ENCODE measurements at places on chromosomes 11 and 22. TPM values are rescaled to one million over a fixed set of nuclear protein-coding genes. Genes with fewer than 3 reads are reported as not detected.

- no peak for DNase-seq
These were observed 65.9 kb downstream of the KREMEN1 start for GRCh38 chr22:29138556-29139305.

Gene MUC15
- not detected for total RNA-seq

DNA sequence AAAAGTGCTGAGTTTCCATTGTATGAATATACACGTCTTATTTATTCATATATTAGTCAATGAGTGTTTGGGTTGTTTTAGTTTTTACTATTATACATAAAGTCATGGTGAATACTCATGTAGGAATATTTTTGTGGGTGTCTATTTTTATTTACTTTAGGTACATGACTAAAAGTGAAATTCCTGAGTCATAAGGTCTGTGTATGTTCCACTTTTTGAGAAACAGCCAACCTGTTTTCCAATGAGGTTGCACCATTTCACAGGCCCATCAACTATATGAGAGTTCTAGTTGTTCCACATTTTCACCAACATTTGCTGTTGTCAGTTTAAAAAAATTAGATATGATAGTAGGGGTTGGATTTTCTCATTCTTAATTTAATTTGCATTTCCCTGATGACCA is 6.6 kb upstream of the OR6X1 start:
- DNase-seq: no peak

DNA sequence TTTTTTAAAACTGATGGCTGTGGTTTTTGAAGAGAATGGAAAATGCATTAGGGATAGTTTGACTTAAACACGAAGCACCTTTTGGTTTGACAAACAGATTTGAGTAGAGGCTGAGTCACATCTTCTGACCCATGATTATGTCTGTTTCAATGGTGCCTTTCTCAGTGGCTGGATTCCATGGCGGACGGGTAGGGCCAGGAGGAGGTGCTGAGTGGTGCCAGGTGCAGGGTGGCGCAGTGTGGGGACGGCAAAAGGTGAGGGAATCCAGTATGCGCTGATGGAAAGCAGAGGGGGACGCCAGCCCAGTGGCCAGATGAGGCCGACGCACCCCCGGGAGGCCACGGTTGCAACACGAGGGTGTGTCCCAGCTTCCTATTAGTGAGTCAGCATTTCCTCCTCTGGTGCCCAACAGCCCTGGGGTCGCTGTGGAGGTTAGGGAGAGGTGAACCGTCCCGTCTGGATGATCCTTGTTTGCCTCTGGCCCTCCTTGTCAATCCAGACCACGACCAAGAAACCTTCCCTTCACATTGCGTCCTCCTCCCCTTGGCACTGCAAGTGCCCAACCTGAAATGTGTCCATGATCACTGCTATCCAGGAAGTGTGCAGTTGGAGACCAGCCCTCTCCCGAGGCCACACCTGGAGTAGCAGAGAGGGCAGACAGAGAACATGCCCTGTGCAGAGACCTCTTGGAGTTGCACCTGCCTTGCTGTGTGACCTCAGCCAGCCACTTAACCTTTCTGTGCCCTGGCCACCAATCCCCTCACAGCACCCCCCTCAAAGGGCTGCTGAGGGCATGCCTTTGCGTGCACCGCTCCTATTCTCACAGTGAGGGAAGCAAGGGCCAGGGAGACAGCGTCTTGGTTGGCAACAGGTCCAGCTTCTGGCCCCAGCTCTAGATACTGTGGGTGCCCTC is 32.5 kb upstream of the ATXN10 start:
- DNase-seq: no peak

- DNase-seq: peak; percentile 6
These were observed 56.5 kb downstream of the NAT10 start for GRCh38 chr11:34161812-34162492.

- DNase-seq: no peak
These were observed 29.7 kb upstream of the ANO1 start for GRCh38 chr11:70048279-70049024.

GRCh38 chr11:79331203-79331901 is 109.5 kb downstream of the TENM4 start:
- no peak for DNase-seq

DNA sequence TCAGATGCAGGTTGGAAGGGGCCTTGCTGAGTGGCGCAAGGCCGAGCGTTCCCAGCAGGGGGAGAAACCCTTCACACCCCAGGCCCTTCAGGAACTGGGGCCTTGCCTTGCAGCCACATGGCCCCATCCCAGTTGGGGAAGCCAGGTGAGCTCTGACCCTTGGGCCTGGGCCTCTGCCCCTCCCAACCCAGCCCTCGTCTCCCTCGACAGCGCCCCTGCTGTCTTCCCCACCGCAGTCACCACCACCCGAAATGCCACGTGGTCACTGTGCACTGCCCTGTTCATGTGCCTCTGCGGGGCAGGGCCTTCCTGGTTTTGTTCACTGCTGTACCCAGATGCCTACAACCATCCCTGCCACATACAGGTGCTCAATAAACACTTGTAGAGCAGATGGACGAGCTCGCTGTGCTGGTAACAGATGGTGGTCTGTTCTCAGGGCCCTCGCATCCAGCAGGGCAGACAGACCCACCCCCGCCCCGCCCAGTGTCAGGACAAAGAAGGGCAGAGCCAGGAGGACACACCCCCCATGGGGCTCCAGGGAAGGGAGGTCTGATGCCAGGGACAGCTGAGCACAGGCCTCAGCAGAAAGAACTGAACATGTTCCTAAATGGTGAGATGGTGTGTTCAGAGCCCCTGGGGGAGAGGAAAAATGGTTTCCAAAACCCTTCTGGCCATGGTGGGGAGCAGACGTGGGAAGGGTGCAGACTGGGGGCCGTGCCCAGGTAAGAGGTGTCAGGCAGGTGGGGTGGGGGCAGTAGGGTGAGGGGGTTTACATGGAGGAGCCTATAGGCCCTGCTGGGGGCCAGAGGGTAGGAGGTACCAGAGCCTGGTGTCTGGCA is 3.7 kb downstream of the POLR2L start:
- DNase-seq: no peak

- DNase-seq: no peak
These were observed 117.3 kb upstream of the PLET1 start for GRCh38 chr11:112377946-112378345.

Gene CRACR2B
- 3.6 TPM for total RNA-seq

GRCh38 chr11:100119176-100119575 is 567.9 kb upstream of the ARHGAP42 start:
- no peak for DNase-seq

- no peak for DNase-seq
These were observed 296.9 kb downstream of the KIRREL3 start for GRCh38 chr11:126703662-126704061.

DNA sequence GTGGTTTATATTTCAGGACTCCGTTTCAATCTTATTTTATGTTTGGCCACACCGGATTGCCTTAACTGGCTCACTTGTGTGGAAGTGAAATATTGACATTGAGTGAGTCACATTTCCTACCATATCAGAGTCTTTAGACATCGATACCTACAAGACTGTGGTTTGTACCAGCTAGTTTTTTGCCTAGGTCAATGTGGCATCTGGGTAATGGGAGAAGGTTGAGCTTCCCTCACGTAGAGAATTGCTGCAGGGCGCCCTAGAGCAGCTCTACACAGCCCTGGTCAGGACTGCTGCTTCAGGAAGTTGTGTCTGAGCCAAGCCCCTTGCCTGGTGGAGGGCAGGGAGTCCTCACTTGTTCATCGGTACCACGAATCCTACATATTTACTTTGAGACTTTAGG is 1.6 kb downstream of the GRAMD1B start:
- no peak for DNase-seq

DNA sequence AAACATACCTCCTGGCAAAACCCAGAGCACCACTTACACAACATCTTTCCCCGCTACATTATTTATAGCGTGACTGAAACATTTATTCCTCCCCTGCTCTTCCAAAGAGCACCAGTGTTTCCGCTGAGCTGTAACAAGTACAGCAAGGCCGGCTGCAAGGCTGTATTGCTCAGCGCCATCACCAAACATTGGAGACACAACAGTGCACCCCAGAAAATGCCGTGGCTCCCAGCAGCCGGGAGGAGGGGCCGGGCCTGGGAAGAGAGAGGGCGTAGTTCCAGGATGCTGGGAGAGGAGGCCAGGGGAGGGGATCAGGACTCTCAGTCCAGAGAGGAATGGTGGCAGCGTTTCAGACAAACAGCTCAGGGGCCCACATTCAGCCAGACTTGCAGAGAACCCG is 133.2 kb downstream of the DSCAML1 start:
- no peak for DNase-seq

DNA sequence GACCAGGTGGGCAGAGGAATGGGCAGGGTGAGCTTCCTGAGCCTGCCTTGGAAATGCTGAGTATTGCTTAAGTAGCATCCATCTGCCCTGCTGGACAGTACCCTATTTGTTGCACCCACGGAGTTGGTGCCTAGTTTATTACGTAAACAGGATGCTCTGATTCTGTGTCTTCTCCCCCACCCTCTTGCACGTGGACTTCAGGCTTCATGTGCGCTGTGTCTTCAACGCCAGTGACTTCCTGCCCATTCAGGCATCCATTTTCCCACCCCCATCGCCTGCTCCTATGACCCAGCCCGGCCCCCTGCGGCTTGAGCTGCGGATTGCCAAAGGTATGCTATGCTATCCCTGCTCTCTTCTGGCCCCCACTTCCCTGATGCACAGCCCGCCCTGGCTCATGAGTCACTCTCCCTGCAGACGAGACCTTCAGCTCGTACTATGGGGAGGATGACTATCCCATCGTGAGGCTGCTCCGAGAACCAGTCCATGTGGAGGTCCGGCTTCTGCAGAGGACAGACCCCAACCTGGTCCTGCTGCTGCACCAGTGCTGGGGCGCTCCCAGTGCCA is 5.7 kb downstream of the ZP1 start:
- DNase-seq: no peak

DNA sequence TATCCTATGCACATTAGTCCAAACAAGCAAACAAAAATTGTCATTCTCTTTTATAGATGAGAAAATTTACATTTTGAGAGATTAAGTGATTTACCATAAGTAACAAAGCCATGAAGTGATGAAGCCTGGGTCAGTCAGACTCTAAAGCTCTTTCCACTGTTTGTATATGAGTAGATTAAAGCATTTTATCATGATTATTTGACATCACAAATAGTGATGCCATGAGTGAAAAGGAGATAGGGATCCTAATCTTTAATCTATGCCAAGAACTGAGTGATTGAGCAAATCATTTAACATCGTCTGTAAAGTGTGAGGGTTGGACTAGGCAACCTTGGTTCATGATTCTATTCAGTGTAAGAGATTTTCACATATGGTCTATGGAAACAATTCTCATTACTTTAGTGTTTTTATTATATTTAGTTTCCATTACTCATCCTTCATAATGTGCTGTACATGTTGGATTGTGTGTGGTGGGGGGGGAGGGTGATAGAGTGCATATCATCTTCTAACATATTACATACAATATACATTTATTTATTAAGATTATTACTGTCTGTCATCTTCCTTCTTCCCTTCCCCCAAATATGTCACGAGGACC is 50.7 kb downstream of the ARHGEF12 start:
- DNase-seq: no peak

Gene ETS1
- total RNA-seq: 405 TPM

GRCh38 chr11:61290905-61291690 is 4.0 kb downstream of the VWCE start:
- DNase-seq: no peak

- no peak for DNase-seq
These were observed 187.8 kb downstream of the HIPK3 start for GRCh38 chr11:33444835-33445594.

DNA sequence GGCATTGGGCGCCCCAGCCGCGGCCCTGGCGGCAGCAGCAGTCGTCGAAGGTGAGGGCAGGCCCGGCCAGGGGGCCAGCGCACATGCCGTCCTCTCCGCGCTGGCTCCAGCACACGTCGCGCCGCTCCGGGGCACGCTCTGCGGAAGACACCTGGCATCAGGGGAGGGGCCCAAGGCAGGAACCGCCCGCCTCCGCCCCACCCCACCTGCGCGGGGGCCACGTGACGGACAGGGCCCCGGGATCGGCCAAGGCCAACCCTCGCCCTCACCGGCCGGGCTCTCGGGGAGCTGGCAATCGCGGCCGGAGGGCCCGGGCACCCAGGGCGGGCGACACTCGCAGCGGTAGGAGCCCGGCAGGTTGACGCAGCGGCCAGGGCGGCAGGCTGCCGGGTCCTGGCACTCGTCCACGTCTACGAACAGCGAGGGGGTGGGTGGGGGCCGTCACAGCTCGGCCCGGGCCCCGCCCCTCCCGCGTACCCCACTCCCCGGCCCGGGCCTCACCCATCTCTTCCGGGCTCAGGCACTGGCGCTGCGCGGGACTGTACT is 14.9 kb downstream of the SCYL1 start:
- DNase-seq: no peak

DNA sequence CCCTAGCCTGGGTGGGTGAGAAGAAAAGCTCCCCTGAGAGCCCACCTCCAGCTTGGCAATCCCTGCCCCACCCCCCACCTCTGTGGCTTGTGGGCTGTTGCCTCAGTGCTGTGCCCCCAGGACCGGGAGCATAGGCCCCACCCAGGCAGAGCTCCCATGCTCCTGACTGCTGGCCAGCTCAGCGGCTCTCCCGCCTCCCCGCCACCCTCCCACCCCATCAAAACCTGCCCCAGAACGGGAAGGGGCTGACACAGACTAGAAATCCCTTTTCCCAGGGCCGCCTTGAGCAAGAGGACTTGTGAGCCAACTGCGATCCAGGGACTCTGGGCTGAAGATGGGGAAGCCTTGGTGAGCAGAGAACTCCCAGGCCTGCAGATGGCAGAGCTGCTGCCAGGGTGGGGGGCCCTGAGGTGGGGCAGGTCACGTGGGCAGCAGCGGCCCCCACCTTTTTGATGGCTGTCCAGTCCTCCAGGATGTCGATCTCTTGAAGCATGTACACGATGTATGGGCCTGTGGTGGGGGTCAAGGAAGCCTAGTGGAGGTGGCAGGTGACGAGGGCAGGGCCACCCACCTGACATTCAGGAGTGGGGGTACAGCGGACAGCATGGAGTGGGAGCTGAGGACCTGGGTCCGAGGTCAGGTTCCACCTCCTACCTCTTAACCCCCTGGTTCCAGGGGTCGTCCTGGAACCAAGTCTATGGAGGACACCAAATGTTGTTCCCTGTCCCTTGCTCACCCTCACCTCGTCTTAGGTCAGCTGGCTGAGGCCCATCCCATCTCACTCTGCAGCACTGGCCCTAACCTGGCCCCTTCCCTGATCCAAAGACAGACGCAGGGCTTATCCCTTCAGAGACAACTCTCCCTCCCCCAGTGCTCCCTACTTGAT is 2.3 kb upstream of the RIN1 start:
- no peak for DNase-seq

DNA sequence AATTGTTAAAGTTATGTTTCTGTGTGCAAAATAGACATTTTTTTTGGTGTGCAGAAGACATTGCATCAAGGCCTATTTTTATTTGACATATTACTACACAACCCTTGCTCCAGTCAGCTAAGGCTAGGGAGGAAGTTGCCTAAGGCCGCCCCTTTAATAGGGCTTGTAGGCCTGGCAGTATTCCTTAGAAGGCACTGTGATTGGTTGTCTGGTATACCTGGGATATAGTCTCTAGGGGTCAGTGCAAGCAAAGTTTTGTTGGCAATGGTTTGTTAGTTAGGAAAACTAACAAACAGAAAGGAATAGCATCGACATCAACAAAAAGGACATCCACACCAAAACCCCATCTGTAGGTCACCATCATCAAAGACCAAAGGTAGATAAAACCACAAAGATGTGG is 16.9 kb downstream of the CCDC15 start:
- DNase-seq: no peak

Data from CD8-positive, alpha-beta memory T cell (primary cell).